ENCODE measurements at places on chromosomes 3 and 15. TPM values are rescaled to one million over a fixed set of nuclear protein-coding genes. Genes with fewer than 3 reads are reported as not detected.

Gene CNOT10
- 27.0 TPM for total RNA-seq

Gene SPRED1
- 20.4 TPM for total RNA-seq

Gene HYKK
- total RNA-seq = 3.9 TPM

Gene IREB2
- total RNA-seq = 22.5 TPM

Gene ST6GAL1
- total RNA-seq = 40.3 TPM

Gene CD200
- 19.2 TPM for total RNA-seq

Gene SLC2A2
- total RNA-seq = not detected

All from kidney epithelial cell (primary cell).